Stimulated activated CD8-positive, alpha-beta memory T cell treated with anti-CD3 and anti-CD28 coated beads, Interleukin-4, amount 100 ng/mL, for 1 hour (primary cell): ENCODE measurements at places on chromosomes 3 and 15.

DNA sequence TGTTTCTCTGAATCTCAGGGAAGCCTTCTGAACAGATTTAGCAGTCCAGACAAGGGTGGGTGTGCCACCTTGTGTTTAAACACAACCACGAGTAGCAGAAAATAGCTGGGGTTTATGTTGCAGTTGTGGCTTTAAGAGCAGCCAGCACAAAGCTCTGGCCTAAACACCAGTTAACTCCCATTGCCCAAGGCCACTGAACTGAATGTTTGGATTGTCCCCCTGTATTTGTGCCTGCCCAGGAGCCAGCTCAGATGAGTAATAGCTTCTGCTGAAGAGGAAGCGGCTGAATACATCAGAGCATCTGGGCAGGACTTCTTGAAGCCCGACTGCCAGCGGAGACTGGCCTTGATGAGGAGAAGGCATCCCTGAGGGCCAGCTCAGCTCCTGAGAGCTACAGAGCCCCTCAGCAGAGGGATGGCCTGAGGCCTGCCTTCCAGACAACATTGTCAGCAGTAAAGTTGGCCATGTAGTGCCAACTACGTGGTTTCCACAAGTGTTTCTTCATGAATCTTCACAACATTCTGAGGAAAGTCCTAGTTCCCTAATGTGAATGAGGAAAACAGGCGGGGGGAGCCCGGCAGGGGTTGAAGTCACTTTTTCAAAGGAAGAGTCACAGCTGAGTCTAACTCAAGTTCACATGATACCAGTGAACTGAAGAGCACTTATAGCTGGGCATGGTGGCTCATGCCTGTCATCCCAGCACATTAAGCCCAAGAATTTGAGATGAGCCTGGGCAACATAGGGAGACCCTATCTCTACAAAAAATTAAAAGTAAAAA, 65.8 kb upstream of the ZBTB38 start:
- no peak for DNase-seq

DNA sequence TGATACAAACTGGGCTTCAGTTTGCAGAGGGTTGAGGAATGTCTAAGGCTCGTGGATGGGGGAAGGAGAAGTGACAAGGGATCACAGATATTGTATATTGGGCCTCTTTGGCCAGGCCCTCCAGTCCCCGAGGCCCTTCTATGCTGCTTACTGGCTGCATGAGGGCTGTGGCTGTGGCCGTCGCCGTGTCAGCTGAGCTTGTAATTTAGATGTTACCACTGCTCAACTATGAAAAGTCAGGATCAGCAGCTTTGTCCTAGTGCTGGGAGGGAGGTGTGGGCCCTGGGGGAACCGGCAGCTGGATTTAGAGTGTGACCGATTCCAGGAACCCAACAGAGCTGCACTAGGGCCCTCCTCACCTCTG, 51.6 kb downstream of the CACNA1D start:
- DNase-seq = no peak

DNA sequence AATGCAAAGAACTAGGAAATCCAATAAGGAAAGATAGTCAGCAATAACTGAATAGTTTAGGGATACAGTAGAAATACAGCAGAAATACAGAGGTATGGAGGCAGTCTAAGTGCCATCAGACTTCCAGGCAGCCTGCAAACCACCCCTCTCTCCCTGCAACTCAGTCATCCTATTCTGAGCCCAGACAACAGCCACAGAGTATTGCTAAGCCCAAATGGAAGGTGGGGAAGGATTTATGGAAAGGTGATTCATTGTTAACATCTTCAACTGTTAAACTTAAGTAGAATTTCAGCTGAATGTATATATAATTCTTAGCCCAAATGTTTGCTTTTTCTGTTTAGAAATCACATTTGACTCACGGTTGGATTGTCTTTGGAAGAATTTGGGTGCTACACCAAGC, 300.4 kb downstream of the RBMS3 start:
- no peak for DNase-seq

GRCh38 chr3:22122567-22122966, 371.6 kb upstream of the ZNF385D start:
- no peak for DNase-seq

- no peak for DNase-seq
Measured at GRCh38 chr3:143502081-143502480, 346.2 kb downstream of the SLC9A9 start.

- DNase-seq = no peak
Measured at GRCh38 chr3:15815696-15816095, 17.9 kb upstream of the ANKRD28 start.

- DNase-seq = no peak
Measured at GRCh38 chr15:31390029-31390428, 63.4 kb downstream of the KLF13 start.

GRCh38 chr3:67558426-67558825, 96.0 kb downstream of the SUCLG2 start:
- no peak for DNase-seq

GRCh38 chr3:28575746-28576613, 227.4 kb upstream of the AZI2 start:
- DNase-seq = no peak

DNA sequence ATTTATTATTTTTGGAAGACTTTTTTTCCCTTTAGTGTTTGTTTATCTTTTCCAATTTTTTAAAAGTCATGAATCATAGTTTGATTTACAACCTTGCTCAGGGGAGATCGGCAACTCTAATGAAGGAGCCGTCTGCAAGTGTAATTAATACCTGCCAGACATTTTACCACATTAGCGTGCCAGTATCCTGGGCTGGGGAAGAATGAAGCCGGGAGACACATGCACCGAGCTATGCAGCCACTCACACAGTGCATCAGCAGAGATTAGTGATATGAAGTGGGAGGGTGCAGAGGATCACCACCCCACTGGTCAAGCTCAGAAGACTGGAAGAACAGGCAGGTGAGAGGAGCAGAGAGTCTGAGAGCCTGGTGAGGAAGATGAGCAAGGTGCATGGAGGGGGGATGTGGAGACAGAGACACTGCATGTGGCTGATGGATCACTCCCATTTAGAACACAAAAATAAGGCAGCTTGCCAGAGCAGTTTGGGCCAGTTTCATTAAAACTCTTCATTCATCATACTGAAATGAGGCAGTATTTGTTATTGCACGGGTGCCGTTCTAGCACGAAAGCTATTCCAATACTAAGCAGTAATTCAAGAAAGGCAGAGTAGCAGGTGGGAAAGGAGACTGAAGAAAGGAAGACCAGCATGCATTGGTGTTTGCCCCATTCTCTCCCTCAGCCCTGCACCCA, 821.6 kb downstream of the TUSC7 start:
- DNase-seq = no peak

- no peak for DNase-seq
Measured at GRCh38 chr15:101844916-101845315, 32.9 kb downstream of the OR4F15 start.

DNA sequence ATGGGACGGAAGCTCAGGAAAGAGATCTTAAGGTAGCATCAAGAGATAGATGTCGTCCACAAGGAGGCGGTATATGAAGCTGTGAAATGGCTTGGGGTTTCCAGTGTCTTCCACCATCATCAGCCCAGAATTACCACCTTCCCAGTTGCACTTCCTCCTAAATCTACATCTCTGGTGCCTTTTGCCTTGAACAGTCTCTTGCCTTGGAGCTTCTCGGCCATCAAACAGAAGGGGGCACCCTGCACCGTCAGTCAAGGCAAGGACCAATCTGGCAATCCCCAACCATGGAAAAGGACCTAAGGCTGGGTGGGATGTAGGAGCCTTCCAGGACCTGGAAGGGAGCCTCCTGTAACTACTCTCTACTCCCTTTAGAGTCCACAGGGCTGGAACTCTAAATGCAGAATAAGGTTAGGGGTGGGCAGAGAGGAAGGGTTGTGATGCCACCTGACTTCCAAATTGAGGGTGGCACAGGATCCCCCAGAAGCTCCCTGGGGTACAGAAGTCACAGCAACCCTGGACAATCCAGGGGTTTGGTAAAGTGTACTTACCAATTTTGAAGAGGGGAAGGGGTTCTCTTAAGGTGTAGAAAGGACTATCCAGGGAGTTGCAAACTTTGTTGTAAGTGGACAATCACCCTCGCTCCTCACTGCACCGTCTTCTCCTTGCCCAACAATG, 1.0 kb upstream of the RYR3 start:
- no peak for DNase-seq

DNA sequence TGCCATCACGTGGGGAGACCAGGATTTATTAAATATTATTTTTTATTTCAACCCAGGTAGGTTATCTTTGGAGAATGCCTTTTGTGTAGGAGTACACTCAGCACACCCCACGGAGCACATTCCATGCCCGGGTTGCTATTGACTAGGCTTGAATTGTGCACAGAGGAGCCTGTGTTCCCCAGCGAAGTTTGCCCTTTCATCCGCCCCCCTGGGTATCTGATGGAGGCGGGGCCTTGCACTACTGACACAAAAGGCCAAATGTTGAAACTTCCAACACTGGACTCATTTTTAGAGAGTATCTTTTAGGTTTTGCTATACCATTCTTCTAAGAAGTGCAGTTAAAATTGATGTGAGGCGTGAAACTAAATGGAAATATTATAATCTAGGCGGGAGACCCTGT, 39.3 kb upstream of the PPP4R2 start:
- DNase-seq = no peak

GRCh38 chr15:89144491-89144890, 56.2 kb downstream of the ABHD2 start:
- no peak for DNase-seq

GRCh38 chr3:20064387-20064786, 24.1 kb downstream of the KAT2B start:
- no peak for DNase-seq

DNA sequence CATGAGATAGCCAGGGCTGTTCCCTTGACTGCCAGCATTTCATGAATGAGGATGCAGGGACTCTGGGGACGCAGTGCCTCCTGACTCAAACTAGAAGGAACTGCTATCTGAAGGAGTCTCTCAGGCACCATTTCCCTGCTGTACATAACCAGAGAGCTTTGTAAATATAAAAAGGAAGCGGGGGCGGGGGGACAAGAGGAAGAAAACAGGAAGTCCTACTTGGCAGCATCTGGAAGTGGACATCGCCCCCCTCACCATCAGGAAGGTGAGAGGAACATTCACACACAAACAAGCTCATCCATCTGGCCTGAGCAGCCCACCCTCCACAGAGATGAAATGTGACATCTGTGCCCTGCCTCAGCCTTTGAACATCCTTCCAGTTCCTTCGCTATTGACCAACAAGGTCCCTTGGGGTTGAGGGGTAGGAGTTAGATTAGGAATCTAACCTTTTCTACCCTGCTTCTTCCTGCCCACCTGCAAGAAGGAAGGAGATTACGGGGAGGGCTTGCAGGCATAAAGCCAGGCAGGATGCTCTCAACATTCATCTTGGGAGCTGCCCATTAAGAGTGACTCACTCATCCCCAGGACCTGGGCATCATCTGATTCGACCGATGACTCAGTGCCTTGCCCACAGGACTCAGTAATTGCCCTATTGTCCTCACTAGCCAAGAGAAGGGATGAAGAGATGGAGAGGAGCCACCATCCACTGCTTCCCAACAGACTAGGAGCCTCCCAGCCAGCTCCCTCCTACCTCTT, 31.9 kb downstream of the SH3BP5 start:
- DNase-seq = no peak

DNA sequence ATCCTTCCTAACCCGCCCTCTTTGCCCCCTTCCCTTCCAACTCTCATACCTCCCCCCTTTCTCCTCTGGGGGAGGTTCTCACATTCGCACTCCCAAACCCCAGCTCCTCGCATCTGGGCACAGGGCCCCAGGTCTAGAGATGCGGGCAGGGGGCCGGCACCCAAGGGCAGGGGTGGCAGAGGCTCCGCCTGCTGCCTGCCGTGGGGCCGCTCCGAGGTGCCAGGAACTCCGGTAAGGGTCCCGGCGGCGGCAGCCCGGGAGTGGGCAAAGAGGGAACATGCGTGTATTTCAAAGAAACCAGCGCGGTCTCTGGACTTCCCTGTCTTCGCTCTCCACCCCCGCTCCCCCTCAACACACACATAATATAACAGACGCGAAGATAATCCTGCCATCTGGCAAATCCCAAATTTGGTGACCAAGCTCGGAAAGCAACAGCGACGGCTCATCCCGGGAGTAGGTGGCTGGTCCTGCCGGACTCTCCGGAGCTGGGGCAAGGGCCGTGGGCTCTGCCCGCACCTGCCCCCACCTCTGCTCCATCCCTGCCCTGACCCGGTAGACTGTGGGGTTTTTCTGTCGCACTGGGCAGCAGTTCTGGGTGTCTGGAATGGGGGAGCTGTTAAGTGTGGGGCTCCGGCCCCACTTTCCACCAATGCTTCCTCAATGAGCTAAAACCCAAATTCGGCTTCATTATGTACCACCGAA, 31.0 kb downstream of the NR2F2 start:
- DNase-seq = no peak

DNA sequence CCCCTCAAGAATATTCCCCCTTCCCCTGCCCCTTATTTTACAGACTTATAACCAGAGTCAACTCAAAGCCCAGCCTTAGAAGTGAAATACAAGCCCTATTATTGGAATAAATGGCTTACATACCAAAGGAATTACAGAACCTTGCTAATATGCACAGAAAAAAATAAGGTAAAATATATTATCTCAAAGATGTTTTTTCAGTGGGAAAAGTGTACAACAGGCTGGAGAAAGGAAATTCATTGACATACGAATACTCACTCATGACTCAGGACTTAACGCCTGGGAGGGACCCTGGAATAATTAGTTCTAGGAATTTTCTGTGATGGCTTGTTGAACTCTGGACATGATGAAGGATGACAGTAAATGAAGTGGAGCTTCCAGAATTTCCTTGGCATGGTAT, 27.0 kb downstream of the ARL14 start:
- no peak for DNase-seq

- DNase-seq = no peak
Measured at GRCh38 chr3:13686367-13687160, 137.6 kb downstream of the FBLN2 start.

DNA sequence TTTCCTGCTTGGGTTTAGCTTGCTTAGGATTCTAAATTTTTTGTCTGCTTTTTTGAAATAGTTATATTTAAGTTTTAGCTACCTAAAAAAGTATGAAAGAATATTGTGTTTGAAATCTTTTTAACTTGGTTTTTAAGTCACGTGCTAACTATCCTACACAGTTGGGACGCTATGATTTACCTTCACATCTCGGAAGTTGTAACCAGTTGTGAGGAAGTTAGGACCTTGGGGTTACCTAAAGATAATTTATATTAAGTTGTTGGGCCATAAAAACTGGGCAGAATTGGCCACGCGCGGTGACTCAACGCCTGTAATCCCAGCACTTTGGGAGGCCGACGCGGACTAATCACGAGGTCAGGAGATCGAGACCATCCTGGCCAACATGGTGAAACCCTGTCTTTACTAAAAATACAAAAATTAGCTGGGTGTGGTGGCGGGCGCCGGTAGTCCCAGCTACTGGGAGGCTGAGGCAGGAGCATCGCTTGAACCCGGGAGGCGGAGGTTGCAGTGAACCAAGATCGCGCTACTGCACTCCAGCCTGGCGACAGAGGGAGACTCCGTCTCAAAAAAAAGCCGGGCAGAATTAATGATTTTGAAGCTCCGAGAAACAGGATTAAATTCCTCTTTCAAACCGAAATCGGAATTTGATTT, 1.0 kb downstream of the ZFAND6 start:
- DNase-seq = peak; percentile 3
